ENCODE measurements at places on chromosomes 1 and 21.
A peak's percentile ranks its signal among the peaks of the same experiment; 100 is the strongest.

GRCh38 chr1:24864370-24864777 is 65.7 kb downstream of the RUNX3 start:
- DNase-seq, result no peak

DNA sequence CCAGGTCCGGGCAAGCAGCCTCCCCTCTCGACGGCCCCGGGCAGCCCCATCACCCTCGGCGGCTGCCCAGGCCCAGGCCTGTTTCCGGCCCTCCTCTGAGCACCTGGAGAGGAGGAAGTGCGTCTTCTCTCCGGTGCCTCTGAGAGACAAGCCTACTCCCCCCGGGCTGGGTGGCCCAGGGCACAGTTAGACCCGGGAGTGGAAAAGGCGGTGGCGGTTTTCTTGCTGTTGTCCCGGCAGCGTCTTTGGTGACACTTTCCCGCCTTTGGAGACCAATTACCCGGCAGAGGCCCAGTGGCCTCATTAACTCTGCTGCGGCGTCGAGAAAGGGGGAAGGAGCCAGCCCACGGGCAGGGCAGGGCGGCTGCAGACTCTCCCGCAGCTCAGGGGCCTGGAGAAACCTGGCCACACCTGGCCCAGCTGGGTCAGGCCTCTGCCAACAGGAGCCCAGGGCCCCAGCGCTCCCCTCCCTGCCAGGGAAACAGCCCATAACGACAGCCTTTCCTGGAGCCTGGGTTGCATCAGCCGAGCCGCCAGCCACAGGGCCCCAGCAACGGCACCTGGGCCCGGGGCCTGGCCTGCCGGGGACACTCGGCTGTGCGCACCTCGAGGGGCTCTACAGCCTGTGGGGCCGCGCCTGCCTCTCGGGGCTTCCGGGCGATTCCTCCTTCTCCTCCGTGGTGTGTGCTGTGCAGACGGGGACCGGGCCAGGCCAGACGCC is 28.4 kb upstream of the C1orf159 start:
- DNase-seq, result no peak

DNA sequence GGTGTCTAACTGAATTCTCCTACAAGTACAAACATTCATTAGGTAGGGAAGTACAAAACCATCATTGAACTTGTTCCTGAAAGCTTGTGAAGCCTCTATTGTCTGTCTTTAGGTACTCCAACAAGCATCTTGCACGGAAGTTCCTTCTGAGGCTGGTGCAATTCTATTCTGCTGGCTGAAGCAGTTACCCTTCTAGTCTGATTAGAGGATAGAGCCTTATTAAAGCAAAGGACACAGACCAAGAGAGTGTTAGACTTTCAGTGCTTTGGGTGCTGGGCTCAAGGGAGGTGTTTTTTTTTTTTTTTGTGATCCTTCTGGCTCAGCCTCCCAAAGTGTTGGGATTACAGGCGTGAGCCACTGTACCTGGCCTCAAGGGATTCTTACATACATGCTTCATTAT is 43.8 kb downstream of the HHAT start:
- DNase-seq, result no peak

DNA sequence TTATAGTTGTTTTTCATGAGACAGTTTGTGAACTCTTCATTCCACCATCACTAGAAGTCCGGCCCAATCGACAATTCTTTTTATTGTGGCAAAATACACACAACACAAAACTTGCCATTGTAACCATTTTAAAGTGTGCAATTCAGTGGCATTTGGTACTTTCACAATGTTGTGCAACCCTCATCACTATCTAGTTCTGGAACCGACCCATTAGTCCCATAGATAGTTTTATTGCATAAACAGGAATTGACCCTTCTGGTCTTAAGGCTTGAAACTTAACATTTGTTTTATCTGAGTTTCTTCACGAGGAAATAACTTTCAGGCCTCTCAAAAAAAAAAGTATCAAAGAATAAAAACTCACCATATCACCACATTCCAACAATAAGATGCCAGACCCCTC is 8.8 kb upstream of the PPIE start:
- no peak for DNase-seq

DNA sequence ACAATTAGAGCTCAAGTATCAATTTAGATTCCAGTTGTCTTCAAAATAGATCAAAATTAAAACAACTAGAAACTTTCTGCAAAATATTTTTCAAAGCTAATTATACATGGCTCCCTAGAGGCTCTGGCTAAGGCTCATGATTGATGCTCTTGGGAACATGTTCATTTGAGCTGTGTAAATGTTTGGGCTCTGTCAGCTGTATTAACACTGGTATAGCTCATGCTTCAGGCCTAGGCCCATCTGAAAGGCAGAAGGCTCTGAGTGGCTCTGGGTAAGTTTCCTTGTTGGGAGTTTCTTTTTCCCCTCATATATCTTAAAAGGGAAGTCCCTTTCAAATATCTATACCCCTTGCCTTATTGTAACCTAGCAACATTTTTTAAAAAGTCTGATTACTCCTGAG is 81.3 kb downstream of the UROD start:
- DNase-seq, result no peak

DNA sequence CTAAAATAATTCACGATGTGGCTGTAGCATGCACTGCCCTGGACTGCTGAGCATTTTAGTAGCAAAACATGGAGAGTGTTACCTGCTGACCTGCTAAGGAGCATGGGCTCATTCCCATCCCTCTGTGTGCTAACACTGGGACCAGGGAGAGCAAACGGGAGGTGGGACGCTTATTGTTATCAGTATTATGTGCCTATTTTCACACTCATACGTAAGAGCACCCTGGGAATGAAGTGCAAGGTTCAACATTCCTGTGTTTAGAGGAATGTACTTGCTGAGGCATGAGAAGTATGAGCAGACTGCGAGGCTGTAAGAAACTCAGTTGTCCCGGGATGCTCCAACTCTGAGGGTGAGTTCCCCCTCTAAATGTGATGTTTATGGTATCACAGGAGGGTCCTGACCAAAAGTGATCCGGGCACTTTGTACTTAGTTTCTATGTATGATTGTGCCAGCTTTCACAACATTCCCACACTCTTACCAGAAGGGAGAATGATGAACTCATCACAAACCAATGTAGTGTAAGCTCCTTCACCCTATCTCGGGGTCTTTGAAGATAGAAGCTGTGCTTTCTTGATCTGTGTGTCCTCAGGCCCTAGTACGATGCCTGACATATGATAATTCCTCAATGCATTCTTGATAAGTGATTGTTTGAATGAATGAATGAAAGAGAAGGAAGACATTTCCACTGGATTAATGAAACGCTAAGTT is 164.8 kb downstream of the KCNJ6 start:
- DNase-seq, result peak; percentile 44

DNA sequence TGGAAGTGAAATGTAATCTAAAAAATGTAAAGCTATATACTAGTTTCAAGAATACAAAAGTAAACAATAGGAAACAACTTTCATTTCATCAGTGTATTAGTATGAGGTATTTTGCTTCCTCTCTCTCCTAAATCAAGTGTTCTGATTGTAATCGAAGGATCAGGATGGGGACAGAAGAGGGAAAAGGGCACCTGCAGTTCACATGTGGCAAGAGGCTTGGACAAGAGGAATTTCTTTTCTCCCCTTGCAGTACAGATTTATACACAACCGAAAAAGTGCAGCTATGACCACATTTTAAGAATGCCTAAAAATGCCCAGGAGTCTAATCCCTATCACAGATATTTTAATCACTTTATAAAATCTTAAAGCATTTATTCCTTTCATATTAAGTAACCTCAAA is 63.7 kb downstream of the NRIP1 start:
- no peak for DNase-seq

DNA sequence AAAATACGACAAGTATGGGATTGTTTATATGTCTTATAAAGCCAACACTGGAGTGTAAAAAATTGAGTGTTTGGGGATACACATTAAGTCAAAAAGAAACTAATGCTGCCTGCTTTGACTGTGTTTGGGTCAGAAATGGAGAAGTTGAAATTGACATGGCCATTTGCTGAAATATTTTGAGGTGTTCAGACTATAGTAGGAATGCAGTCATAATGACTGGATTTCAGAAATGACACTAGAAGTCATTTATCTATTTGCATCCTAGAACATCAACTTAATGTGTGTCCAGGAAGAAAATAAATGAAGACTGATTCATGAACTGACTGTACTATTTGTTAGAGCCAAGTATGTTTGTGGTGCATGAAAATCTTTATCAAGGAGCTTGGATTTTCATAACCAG is 28.4 kb downstream of the RASAL2 start:
- no peak for DNase-seq

DNA sequence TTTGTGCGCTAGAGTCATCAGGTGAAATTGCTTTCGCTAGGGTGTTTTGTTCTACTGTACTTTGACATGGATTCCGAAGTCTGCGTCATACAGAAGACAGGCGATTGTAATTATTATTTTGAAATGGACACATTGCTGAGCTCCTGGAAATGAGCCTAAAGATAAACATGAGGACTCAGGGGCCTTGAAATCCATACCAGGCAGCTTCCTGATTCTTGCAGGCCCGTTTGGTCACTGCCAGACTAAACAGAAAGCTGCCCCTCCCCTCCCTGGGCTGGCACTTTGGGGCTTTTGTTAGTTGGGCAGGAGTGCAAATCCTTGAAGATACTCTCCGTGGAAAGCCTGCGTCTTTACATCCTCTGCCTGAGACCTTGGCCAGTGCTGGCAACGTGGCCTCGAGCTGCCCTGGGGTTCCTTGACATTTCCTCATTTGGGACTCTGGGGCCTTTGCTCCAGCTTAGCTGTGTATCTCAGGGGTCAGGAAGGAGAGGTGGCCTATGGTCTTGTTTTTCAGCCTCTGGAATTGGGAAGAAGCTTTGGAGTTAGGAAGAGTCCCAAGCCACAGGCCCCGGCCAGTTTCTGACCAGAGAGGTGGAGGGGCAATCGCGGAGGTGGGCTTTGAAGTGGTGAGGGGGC is 26.9 kb upstream of the KCNE2 start:
- peak; percentile 65 for DNase-seq

GRCh38 chr1:204241050-204241449 is 27.3 kb upstream of the GOLT1A start:
- DNase-seq, result no peak

GRCh38 chr1:48817505-48818114 is 40.9 kb upstream of the BEND5 start:
- peak; percentile 14 for DNase-seq

- no peak for DNase-seq
These were observed 29.6 kb downstream of the KCNC4 start for GRCh38 chr1:110239441-110240430.

DNA sequence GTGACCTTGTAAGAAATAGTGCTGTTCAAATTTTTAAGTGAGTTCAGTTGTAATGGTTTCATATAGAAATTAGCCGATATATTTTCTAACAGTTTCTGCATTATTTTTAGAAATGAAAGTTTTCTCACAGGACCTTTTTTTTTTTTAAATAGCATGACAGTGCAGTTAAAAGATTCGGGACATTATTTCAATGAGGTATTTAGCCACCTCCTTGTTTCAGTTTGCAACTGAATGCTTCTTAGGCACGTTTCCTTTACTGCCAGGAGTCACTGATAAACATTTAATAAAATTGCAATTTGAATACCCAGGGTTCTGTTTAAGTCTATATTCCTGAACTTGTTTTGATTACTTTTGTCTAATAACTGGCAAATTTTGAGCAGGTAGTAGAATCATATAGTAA is 304.7 kb downstream of the TM2D1 start:
- no peak for DNase-seq

Measured in non-pigmented ciliary epithelial cell (primary cell).